ENCODE measurements at places on chromosomes 4 and X.
A peak's percentile ranks its signal among the peaks of the same experiment; 100 is the strongest.

GRCh38 chr4:59712470-59712869 is 1487.7 kb upstream of the ADGRL3 start:
- DNase-seq: no peak

DNA sequence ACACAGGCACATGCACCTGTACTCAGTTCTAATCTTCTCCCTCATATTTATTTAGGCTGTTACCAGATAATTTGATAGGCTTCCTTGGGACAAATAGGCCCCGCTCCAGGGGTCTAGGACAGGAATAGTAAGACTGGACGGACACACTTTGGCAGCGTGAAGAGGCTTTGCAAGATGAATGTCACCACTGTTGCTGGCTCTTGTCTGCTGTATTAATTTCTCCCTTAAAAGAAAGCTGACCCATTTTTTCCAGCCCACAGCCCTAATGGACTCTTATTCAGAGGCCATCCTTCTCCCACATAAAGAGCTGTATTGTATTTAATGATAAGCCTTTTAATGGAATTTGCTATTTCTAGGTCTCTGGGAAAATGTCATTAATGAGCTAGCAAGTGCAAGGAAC is 18.0 kb downstream of the FAM184B start:
- no peak for DNase-seq

DNA sequence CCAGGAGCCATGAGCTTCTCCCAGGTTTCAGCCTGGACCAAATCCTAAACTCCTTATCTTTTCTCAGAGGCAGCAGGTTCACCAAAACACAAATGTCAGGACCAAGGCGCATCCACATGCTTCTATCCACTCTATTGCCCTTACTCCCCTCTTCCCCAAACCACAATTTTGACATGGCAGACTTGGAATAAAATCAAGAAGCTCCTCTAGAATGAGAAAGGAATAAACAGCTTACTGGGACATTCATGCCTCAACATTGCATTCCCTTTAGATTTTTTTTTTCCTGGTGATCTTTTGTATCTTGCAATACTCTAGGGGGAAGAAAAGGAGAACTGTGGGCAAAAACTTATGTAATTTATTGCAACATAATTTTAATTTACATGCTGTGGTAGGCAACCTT is 119.1 kb downstream of the TSPAN5 start:
- no peak for DNase-seq

DNA sequence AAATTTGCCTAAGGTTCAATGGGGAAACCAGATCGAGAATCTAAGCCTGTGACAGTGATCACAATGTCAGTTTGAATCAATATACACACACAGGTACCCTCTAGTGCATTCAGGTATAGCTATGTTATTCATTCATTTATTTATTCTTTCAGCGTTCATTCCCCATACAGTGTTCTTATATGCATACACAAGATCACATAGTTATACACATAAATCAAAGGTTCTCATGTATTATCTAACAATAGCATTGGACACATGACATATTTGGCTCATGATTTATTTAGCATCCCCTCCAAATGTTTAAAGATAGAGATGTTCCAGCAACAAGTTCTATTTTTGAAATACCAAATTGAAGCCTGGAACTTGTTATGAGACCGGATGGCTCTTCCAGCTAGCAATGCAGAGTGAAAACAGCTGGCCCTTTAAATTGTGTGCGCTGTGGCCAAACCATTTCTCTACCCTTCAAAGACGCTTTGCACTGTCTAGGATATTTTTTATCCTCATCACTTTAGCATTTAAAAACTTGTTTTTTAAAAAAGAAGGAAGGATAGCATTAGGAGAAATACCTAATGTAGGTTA is 131.0 kb downstream of the ATXN3L start:
- no peak for DNase-seq

GRCh38 chr4:20428436-20429160 is 176.9 kb downstream of the SLIT2 start:
- no peak for DNase-seq

GRCh38 chrX:137574102-137574783 is 8.3 kb downstream of the ZIC3 start:
- no peak for DNase-seq

GRCh38 chr4:168917138-168917779 is 92.8 kb downstream of the CBR4 start:
- peak; percentile 30 for DNase-seq

GRCh38 chr4:7185487-7186030 is 6.8 kb upstream of the SORCS2 start:
- no peak for DNase-seq

DNA sequence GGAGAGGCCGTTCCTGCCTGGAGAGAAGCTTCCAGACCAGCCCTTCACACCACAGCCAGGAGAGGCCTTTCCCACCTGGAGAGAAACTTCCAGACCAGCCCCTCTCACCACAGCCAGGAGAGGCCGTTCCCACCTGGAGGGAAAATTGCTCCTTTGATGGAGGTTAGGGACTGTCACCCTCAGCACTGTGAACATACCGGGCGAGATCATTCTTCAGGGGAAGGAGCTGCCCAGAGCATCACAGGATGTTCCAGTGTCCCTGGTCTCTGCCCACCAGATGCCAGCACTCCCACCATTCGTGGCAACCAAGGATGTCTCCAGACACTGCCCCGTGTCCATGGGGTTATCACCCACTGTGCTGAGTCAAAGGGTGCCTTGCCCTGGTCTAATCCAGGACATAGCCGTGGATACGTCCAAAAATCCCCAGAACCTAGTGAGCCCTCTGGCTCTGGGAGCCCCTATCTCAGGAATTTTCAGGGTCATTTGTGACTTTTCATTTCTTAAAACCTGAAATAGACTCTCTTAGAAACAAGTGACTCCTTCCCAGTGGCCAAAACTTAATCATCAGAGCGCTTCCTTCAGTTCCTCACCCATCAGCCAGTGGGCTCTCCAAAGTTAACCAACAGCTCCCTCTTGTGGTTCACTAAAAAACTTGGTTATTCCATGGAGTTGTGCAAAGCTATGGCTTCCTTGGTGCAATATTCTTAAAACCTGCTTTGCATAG is 80.2 kb downstream of the CRMP1 start:
- DNase-seq: peak; percentile 36

- no peak for DNase-seq
Measured at GRCh38 chrX:153590961-153591956, 7.7 kb downstream of the CCNQ start.

GRCh38 chrX:3320471-3321046 is 25.9 kb downstream of the MXRA5 start:
- DNase-seq: no peak

GRCh38 chr4:189162073-189162789 is 778.4 kb upstream of the FRG1 start:
- no peak for DNase-seq

- no peak for DNase-seq
Measured at GRCh38 chrX:22999696-23000223, at the start of gene DDX53. TSS of gene DDX53 (plus strand) at chrX:22999960. CDS start at chrX:23000058, 98 bp downstream.

GRCh38 chr4:138952411-138952810 is 63.2 kb upstream of the NOCT start:
- no peak for DNase-seq

DNA sequence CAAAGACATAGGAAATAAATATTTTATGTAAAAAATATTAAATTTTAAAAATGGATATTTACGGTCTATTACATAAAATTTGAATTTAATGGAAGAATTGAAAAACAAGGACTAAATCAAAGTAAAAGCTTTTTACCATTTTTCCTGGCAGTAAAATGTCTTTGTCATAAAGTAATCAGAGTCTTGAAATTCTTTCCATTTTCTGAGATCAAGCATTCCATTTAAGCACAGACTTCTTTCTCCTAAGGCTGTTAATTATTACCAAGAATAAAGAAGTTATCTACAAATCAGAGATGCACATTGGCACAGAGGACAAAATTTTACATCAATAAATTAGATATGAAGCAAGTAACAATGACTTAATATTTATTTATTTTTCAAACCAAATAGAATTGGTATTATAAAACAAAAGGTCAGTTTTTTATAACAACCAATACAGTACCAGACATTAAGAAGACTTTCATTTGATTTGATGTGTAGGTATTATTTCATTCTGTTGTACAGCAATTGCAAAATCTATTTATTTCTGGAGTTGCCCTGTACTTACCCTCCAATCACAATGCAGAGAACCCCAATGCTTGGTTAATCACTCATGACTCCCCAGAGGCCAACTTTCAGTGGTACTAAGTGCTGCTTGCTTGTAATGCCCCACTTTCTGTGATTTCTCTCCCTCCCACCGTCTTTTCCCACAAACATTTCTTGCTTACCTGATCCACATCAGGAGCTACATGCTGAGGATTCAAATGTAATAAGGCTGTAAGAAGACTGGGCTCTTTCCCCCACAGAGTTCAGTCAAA is 254.6 kb downstream of the GASK1B start:
- no peak for DNase-seq

GRCh38 chrX:42837747-42838146 is 59.8 kb upstream of the PPP1R2C start:
- no peak for DNase-seq

GRCh38 chr4:73620115-73620792 is at the start of gene RASSF6:
TSS of gene RASSF6 (minus strand) at chr4:73620436. CDS start at chr4:73611795, 8,641 bp downstream.
- no peak for DNase-seq

GRCh38 chr4:64784125-64784524 is 374.9 kb upstream of the TECRL start:
- DNase-seq: no peak

DNA sequence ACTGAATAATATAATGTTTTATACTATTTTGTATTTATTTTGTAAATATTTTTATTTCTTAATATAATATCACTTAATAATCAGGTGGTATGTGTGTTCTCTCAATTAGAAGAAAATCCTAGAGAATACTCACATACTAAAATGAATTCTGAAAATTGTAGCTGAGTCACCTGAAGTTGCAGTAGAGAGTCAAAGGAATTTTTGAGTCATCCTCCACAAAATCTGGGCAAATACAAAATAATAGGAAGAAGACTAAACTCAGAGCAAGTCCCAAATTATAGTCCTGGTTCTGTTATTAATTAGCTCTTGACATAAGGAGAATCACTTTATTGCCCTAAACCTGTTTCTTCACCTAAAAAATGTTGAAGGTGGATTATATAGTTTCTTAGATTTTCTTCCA is 57.8 kb downstream of the SPATA4 start:
- no peak for DNase-seq

GRCh38 chrX:39492497-39493162 is 605.1 kb downstream of the BCOR start:
- no peak for DNase-seq
